ENCODE measurements at places on chromosomes 4 and X.

DNA sequence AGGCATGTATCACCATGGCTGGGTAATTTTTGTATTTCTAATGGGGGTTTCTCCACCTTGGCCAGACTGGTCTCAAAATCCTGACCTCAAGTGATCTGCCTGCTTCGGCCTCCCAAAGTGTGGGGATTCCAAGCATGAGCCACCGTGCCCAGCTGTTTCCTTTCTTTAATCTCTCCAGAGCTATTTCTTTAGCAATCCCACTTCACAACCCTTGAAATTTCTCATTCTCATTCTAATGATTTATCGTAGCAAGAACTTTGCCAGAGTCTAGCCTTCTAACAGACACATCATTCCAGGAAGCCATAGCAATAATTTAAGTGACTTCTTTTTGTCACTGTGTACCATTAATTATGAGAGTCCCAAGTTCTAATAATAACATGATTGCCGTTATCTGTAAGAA lies 68.6 kb downstream of the RXFP1 start:
- no peak for DNase-seq

GRCh38 chrX:78769946-78770345 lies 22.4 kb downstream of the LPAR4 start:
- DNase-seq, result no peak

- no peak for DNase-seq
These were observed 41.9 kb downstream of the FHL1 start for GRCh38 chrX:136189222-136189621.

DNA sequence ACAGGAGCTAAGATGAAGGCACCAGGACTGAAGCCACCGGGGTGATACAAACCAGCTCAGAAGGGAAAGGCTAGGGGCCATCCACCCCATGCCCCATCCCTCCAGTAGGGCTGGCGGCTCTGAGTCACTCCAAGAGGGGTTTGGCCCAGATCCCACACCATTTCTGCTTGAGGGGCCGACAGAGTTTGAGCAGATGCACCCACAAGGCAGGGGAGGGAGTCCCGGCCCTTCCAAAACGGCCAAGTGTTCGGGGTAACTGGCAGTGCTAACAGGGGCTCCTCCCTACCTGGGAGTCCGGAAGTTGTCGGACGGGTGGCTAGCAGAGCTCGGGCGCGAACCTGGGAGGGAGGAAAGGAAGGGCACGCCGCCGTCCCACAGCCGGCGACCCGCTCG lies 412 bp downstream of the SLC10A3 start:
- no peak for DNase-seq

DNA sequence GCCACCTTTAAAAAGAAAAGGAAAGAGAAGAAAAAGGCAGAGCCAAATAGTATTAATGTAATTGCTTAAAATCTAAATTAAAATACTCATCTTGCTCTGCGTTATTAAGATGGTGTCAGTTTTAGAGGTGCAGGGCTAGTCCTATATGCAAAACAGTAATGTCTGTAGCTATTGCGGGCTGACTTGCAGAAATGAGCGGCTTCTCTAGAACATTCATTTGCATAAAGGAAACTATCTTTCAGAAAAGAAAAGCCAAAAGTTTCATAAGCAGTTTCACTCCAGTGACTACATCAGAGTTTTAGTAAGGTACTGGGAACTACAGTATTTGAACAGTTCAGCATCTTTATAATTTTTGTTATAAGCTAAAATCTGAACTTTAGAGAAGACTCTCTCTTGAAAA lies 6.0 kb downstream of the SMAD1 start:
- no peak for DNase-seq

- DNase-seq, result no peak
These were observed 165.1 kb downstream of the GPAT3 start for GRCh38 chr4:83701041-83701440.

DNA sequence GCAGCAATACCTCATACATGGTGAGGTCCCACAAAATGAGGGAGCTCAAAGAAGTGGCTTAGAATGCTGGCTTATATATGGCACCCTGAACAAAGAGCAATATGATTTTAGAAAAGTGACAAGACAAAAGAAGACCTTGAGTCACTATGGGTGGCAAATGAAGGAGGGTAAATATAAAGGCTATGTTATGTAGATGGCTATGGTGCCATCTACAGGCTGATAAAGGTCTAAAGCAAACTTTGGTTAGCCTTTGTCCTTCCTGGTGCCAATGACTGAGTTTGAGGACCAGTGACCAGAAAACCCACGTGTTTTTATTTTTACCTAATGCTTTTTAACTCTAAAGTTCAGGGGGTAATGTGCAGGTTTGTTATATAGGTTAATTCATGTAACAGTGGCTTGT lies 151.8 kb downstream of the CCNG2 start:
- no peak for DNase-seq

DNA sequence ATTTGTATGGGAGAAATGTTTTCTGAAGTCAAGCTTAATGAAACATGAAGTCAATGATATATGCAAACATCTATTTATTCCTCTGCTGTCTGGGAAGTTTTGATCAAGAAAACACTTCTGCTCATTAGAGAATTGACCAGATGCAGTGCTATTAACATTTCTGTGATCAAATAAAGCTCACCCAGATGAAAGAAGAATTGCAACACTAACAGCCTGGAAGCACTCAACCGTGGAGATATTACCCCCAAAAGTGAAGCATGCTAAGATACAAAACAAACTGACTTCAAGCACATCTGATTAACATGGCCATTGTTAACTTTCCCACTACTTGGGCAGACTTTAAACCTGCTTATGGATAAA lies 73.7 kb upstream of the GUCY1A1 start:
- DNase-seq, result no peak

GRCh38 chr4:41183021-41183553 lies 31.3 kb downstream of the APBB2 start:
- DNase-seq, result no peak

GRCh38 chrX:47992095-47992380 lies 11.8 kb downstream of the ZNF182 start:
- DNase-seq, result no peak

Data from left forelimb (tissue), 1 donor.